ENCODE measurements at places on chromosomes 5 and 9.

DNA sequence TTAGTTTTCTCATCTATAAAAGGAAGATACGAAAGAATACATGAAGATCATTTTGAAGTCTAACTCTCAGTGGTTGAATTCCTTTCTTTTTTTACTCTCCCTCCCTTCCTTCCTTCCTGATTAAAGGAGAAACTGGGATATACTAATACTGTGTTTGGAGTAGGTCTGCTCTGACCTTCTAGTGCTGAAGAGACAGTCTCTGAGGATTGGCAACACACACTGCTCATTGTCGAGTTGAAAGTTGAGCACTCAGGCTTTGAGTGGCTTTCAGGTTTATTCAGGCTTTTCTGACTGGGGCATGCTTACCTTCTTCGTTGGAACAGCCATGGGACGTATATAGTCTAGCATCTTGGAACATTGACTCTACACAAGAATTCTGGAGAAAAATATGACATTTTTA is 86.9 kb upstream of the RPS23 start:
- DNase-seq: no peak

DNA sequence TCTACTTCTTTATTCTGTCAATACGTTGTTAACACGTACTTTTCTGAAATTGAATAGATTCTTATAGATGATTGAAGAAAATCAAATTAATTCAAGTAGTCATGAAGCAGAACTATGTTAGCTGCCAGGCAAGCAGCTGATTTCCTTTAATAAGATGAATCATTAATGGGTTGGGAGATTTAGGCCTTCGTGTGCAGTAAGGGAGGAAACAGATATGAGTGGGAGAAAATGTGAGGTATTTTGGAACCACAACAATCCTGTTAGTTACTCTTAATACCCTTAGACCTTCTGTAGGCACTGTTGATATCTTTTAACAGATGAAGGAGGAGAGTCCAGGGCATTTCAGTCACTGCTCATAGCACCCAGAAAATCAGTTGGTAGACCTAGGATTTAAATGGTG is 121.0 kb downstream of the AOPEP start:
- no peak for DNase-seq

DNA sequence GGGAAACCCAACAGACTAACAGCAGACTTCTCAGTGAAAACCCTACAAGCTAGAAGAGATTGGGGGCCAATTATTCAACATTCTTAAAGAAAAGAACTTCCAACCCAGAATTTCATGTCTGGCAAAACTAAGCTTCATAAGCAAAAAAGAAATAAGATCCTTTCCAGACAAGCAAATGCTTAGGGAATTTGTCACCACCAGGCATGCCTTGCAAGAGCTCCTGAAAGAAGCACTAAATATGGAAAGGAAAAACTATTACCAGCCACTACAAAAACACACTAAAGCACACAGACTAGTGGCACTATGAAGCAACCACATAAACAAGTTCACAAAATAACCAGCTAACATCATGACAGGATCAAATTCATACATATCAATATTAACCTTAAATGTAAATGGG is 131.1 kb downstream of the OR2K2 start:
- DNase-seq: no peak

DNA sequence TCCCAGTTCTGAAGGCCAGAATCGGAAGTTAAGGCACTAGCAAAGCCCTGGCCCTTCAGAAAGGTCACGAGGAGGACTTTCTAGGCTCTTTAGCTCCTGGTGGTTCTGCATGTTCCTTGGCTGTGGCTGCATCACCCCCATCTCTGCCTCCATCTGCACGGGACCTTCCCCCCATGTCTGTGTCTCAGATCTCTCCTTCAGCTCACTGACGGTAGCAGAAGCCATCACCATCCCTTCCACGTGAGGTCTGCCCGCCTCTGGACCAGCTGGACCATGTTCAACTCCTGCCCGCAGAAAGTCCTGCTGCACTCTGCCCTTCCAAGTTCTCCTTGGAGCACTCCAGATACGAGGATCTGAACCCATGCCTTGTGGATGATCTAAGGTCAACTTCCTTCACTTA is 242.9 kb upstream of the IRX1 start:
- no peak for DNase-seq

GRCh38 chr9:127762111-127762676 is 16.3 kb downstream of the SH2D3C start:
- no peak for DNase-seq

GRCh38 chr5:170311511-170312300 is 14.1 kb upstream of the LCP2 start:
- no peak for DNase-seq

- DNase-seq: no peak
Observed at GRCh38 chr5:5158472-5158895, 18.4 kb downstream of the ADAMTS16 start.

GRCh38 chr9:34385561-34386230 is 9.0 kb upstream of the MYORG start:
- no peak for DNase-seq

- no peak for DNase-seq
Observed at GRCh38 chr9:27340961-27341511, 44.1 kb upstream of the EQTN start.

DNA sequence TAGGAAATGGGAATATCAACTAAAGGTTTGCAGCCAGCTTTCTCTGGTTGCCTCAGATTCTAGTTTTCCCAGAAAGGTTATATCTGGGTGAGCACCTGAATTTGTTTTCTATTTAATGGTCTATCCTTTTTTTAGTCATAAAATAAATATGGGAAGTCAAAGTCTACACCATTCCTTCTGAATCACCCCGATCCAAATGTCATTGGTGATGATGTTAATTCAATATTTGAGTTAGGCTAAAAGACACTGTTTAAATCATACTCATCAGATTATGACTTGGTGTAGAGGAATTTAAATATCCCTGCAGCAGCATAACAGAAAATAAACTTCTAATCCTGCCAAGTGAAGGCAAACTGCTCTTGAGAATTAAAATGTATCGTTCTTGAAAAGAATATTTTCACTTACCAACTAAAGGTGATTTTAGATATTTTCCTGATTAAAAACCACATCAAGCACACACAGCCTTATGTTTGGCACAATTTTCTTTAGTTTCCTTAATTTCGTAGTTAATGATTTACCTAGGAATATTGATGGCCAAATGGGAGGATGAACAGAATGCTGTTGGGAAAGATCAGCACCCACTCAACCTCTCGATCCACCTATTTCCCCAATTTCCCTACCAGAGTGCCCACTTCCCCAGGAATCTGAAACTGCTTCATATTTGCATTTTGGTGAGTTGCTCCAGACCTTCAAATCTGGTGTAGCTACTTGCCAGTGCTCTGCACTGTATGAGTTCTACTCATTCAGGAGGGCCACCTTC is 103.1 kb upstream of the TSLP start:
- no peak for DNase-seq

- no peak for DNase-seq
Observed at GRCh38 chr5:22590677-22591268, 262.4 kb downstream of the CDH12 start.

GRCh38 chr9:89436326-89436725 is 61.6 kb downstream of the SEMA4D start:
- no peak for DNase-seq

DNA sequence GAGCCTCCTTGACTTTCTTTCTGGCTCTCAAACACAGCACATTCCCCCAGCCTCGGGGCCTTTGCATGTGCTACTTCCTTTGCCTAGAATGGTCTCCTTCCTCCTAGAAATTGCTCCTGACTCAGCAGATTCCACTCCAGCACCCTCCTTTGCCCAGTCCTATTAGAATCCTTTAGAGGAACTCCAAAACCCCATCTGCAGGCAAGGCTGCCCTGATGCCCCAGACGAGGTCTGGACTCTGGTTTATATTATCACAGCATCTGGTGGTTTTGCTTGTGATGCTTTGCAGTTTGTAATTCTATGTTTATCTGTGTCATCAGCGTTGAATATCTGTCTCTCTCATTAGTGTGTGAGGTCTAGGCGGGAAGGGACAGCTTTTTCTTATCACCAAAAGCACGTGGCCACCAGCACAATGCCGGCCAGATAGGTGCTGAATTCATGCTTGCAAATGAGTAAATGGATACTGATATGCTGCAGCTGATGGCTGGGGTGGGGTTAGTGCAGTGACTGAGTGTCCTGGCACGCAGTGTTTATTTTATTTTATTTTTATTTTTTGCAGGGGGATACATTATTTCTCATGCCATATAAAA is 30.0 kb upstream of the ANKH start:
- DNase-seq: no peak

GRCh38 chr9:95415158-95415557 is 97.6 kb upstream of the FANCC start:
- DNase-seq: no peak

- no peak for DNase-seq
Observed at GRCh38 chr9:134972140-134972539, 54.4 kb upstream of the FCN1 start.

GRCh38 chr9:89542401-89543021 is 44.6 kb upstream of the SEMA4D start:
- no peak for DNase-seq

- DNase-seq: no peak
Observed at GRCh38 chr5:3837506-3837905, 241.9 kb downstream of the IRX1 start.

- DNase-seq: no peak
Observed at GRCh38 chr5:174119468-174119881, 74.0 kb downstream of the NSG2 start.

DNA sequence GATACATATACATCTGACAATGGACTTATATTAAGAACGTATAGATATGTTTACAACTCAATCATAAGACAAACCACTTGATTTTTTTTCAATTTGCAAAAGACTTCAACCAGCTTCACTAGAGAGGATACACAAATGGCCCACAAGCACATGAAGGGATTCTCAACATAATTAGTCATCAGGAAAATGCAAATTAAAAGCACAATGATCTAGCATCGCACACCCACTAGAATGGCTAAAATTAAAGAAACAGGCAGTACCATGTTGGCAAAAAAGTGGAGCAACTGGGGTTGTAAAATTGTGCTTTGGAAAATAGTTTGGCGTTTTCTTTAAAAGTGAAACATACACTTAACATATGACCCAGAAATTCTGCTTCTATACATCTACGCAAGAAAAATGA is 80.0 kb upstream of the TRIO start:
- no peak for DNase-seq

GRCh38 chr5:179310439-179311090 is 34.7 kb downstream of the ADAMTS2 start:
- DNase-seq: no peak
